ENCODE measurements at places on chromosomes 6 and 20.

DNA sequence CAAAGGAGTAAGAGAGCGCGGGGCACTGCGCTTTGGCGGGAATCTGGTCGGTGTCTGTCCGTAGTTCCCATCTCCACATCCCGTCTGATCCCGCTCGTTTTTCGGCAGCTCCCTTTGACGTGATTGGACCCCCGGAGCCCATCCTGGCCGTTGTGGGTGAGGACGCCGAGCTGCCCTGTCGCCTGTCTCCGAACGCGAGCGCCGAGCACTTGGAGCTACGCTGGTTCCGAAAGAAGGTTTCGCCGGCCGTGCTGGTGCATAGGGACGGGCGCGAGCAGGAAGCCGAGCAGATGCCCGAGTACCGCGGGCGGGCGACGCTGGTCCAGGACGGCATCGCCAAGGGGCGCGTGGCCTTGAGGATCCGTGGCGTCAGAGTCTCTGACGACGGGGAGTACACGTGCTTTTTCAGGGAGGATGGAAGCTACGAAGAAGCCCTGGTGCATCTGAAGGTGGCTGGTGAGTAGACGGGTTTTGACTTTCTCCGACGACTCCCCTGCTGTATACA lies 1.4 kb downstream of the BTN1A1 start:
- peak; percentile 6 for DNase-seq

GRCh38 chr20:4068708-4069107 lies 53.4 kb upstream of the RNF24 start:
- no peak for DNase-seq

DNA sequence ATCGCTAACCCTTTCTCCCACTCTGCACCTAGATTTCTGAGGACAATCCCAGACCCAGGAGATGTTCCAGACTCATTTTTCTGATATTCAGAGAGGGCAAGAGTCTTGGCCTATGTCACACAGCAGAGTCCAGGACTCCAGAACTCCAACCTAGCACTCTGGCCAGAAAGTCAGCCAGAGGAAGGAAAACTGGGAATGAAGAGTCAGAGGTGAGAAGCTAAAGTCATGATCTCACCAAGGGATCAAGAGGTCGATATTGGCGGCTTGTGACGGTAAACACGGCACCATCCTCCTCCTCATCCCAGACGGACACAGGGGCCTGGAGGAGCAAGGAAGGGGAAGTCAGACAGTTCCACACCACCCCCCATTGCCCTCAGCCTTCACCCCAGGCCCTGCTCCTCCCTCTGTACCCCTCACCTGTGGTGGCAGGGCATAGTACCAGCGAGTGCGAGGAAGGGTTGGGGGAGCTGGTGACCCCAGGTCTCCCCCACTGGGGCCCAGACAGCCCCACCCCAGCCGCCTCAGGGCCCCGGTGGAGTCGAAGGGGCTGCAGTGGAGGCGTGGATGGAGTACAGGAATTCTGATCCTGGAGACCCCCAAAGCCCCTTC lies 1.8 kb downstream of the RGL2 start:
- no peak for DNase-seq

DNA sequence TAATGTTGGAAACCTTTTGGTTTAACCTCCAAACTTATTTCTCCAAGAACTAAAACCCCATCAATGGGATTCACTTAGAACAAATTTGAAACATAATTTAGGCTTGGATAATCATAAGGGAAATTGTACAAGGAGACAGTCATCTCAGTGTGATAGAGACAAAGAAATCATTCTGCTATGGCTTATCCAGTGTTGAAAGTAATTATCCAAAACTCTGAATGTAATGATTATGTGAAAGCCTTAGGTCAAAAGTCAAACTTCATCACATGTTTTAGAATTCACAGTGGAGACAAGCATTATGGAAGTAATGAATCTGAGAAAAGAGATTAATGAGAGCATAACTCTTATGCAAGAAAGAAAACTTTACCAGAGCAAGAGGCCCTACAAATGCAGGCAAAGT lies 20.0 kb downstream of the MC3R start:
- DNase-seq = no peak

- no peak for DNase-seq
These were observed 21.7 kb downstream of the MTCL3 start for GRCh38 chr6:127497410-127497809.

GRCh38 chr20:33273117-33273851 lies 9.7 kb upstream of the BPIFB1 start:
- DNase-seq = no peak

DNA sequence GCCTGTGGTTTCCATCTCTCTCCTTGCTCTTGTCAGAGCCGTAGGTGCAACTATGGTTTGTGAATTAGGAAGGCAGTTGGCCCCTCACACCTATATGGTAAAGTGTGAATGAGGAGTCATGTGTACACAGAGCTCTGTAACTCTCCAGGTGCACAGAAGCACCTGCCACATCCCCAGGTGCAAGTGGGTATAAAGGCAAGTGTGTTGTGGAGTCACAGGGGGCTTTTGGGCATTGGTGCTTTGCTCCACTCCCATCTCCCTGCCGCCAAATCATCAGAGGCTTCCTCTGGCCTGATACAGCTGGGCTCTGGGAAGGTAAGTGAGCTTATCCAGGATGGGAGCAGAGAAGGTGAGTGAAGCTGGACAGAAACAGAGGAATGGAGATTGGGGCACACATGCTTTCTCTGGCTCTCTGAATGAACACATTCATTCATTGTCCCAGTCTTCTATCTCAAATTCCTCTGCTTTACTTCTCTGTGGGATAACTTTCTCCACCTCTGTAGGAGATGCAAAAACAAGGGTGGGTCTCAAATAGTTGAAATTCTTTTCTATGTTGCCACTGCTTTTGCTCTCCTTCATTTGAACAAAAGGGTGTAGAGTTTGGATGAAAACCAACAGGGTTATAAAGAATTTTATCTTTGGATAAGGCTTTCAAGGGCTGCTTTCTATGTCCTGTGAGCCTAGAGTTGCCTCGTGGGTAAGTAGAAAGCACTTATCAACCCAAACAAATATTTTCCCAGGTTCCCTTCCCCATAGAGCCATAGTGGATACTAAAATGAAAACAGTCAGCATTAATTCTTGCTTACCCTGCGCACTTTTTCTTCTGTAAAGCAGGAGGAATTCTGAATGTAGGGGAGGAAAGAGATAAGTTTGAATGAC lies 45.0 kb upstream of the RIPOR2 start:
- peak; percentile 60 for DNase-seq

- no peak for DNase-seq
These were observed 53.5 kb downstream of the TCP11 start for GRCh38 chr6:35087361-35088280.

GRCh38 chr20:50924261-50924920 lies 6.8 kb downstream of the ADNP start:
- DNase-seq = no peak

- DNase-seq = no peak
These were observed 36.4 kb downstream of the XRN2 start for GRCh38 chr20:21339499-21339898.

GRCh38 chr6:36113049-36113448 lies 17.3 kb upstream of the MAPK13 start:
- DNase-seq = no peak

DNA sequence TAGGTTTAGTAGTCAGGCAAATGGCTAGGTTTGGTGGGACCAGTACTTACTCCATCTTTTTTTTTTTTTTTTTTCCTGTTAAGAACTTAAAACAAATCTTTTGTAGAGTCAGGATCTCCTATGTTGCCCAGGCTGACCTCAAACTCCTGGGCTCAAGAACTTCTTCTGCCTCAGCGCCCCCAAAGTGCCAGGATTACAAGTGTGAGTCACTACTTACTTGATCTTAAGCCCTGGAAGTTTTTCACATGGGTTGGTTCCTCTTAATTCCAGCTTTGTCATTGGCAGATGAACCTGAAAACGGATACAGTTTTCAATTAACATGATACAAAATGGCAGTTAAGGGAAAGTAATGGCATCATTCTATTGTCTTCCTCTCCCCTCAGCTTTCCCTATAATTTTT lies 179.4 kb upstream of the JAG1 start:
- DNase-seq = peak; percentile 20

- no peak for DNase-seq
These were observed 18.0 kb upstream of the PI3 start for GRCh38 chr20:45156713-45157112.

DNA sequence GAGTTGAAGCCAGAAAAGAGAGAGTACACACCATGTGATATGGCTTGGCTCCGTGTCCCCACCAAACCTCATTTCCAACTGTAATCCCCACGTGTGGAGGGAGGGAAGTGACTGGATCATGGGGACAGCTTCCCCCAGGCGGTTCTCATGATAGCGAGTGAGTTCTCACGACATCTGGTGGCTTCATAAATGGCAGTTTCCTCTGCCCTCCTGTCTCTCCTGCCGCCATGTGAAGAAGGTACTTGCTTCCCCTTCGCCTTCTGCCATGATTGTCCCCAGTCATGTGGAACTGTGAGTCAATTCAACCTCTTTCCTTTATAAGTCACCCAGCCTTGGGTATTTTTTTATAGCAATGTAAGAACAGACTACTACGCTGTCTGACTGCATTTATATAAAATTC lies 40.3 kb downstream of the TAF4 start:
- no peak for DNase-seq

- peak; percentile 63 for DNase-seq
These were observed 57.1 kb upstream of the MAP7 start for GRCh38 chr6:136607204-136607931.

GRCh38 chr20:62452475-62453095 lies 23.2 kb downstream of the GATA5 start:
- DNase-seq = no peak

- no peak for DNase-seq
These were observed 28.8 kb downstream of the TFAP2D start for GRCh38 chr6:50742161-50742560.

DNA sequence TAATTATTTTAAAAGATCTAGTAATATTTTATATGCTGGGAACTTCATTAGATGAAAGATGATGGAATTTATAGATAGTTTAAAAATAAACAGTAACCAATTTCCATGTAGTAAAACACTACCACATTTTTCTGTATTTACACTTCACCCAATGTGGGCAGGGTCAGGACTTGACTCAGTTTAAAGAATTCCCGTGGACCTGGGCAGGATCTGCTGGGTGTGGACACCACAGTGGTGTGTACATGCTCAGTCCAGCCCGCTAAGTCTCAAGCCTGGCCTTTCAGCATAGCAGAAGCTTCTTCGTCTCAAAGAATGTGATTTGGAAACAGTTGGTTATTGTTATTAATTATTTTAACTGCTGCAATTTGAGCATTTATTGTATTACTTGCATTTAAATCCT lies 364.2 kb downstream of the SYNE1 start:
- peak; percentile 61 for DNase-seq

DNA sequence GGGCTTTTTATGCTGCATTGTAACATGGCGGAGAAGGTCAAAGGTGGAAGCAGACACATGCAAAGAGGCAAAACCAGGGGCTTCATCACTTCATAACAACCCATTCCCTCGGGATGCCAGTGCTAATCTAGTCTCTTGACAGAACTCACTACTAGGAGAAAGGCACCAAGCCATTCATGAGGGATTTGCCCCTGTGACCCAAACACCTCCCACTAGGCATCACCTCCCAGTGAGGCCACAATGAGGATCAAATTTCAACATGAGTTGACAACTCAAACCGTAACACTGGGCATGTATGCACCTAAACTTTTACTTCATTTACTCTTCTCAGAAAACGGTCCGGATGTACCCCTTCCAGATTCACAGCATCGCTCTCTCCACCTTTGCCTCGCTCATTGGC lies 61.9 kb downstream of the CDS2 start:
- no peak for DNase-seq

DNA sequence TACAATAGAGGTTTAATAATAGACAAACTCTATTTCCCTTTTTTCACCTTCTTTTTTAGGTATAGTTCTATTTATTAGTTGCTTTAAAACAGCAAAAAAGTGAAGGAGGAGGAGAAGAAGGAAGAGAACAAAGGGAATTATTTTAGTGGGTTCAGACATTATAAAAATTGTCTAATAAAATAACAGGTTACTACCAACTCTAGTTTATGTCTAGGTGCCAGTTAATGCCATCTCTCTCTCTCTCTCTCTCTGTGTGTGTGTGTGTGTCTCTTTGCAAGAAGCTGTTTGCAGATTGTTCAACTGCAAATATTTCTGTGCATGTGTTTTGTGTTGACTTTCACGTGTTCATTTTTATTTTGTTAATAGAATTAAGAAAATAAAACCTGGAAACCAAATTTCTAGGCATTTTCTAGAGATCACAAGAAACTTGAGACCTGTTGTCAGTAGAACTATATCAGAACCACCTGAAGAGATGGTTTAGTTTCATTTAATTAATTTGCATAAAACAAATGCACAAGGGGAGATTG lies 313.5 kb upstream of the SGK1 start:
- no peak for DNase-seq

GRCh38 chr20:3238616-3239025 lies 369 bp downstream of the SLC4A11 start:
- DNase-seq = no peak

- DNase-seq = no peak
These were observed 320.4 kb upstream of the CDH4 start for GRCh38 chr20:60931696-60932095.

Measured in astrocyte (in vitro differentiated cells and primary cell).